Stimulated activated CD8-positive, alpha-beta memory T cell treated with anti-CD3 and anti-CD28 coated beads, Interleukin-15, amount 100 ng/mL, for 48 hours (primary cell): ENCODE measurements at places on chromosomes 6 and 20.
A peak's percentile ranks its signal among the peaks of the same experiment; 100 is the strongest.

DNA sequence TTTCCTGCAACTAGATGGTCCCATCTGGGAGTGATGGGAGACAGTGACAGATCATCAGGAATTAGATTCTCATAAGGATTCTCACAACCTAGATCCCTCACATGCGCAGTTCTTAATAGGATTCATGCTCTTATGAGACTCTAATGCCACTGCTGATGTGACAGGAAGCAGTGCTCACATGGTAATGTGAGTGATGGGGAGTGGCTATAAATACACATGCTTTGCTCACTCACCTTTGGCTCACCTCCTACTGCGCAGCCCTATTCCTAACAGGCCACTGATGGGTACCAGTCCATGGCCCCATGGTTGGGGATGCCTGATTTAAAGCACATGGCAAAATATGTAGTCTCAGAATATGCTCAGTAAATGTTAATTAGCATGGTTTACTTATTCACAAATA is 80.6 kb upstream of the MBOAT1 start:
- no peak for DNase-seq

GRCh38 chr20:57513199-57513598 is 11.7 kb downstream of the CTCFL start:
- DNase-seq = no peak

GRCh38 chr6:96470296-96470695 is 51.3 kb upstream of the UFL1 start:
- no peak for DNase-seq

DNA sequence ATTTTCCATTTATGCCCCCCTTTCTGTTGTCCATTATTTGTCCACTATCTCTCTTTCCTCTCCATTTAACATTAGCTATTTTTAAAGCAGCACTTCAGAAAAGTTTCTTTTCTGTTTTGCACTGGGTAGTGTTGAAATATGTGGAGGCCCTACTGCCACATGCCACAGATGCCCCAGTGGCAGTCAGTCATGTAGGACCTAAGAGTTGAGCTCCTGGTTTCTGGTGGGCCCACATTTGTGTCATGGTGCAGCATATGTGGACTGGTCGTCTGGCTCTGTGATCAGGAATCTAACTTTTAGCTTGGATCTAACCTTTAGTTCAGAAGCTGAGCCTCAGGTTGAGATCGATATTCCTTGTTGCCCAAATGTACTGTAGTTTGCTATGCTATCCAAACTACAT is 54.8 kb downstream of the HFE start:
- no peak for DNase-seq

DNA sequence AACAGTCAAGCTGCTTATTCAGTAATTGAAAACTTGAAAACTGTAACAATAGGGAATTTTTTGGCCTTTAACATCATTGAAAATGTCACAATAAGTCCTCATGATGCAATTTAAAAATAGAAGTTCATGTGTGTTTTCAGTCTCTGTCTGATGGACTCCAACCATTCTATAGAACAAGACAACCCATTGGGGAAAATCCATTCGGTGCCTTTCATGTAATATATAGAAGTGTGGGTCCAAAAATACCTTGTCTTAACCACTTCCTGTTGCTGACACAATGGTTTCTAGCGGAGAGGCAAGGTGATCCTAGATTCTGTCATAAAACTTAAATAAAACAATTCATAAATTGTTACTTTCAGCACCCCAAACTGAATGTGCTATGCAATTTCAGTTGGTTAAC is 1131.3 kb upstream of the MAP3K7 start:
- DNase-seq = no peak

DNA sequence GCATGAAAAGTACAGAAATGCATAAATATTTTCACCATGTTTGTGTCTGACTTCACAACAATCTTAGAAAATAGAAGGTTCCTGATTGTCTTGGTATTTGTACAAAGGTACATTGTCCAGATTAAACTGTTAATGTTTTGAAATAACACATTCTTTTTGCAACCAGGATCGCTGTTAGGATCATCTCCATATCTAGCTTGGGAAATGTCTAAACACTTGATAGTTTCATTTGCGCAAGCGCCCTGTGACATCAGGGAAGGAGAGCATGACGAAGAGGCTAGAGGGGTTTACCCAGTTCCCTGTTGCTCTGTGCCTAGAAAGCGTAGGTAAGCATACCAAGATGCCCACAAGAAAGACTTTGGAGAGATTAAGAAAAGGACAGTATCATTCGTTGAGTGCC is 19.4 kb downstream of the ALDH8A1 start:
- no peak for DNase-seq

GRCh38 chr6:114989279-114989964 is 646.6 kb upstream of the HS3ST5 start:
- peak; percentile 21 for DNase-seq

GRCh38 chr6:46862381-46862780 is 59.4 kb downstream of the ADGRF5 start:
- no peak for DNase-seq

DNA sequence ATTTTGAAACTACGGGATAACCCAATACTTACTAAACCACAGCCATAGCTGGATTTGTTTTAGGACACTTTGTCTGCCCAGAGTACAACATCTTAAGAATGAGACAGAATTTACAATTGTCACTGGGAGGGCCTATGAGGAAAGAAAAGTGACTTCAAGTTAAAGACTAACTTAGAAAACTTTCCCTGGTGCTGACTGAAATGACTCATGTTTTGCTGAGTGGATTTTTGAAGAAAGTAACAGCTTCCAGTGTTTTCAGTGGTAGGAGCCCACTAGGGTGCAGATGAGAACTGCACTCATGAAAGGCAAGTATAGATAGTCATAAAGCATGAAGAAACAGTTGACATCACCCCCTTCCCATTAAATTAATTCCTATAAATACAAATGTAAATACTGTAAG is 988.2 kb upstream of the MAP3K7 start:
- no peak for DNase-seq

DNA sequence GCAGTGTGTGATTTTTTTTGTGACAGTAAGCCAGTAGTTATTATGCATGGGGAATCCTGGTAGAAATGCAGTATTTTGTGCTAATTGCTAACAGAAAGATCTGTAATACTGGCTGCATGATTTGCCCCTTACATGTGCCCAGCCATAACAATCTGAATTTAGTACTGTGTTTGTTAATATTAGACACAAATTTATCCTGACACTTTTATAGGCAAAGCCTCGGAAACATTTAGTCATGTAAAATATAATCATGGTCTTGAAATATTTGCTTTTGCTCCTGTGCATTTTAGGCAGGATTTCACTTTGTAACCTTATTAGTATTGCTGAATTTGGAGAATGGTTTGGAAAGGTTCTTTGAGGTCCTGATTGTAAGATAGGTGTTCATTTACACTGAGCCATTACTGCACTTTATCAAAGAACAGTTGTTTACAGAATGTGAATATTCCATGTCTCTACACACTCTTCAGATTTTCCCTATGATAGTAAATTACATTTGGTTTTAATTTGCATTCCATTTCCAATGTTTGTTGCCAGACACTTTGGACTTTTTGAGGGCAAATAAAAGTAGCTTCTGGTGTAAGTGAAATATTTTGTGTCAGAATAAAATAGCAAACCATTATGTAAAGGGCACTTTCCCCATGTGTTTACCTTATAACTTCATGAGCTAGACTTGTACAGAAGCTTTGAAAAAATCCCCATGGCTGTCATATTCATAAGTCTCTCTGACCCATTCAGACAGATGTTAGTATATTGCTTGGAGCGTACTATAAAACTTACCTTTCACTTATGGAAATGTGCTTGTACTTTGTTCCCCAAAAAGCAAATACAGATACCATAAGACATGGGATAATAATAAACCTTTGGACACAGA is 349.9 kb downstream of the ARHGAP18 start:
- no peak for DNase-seq

DNA sequence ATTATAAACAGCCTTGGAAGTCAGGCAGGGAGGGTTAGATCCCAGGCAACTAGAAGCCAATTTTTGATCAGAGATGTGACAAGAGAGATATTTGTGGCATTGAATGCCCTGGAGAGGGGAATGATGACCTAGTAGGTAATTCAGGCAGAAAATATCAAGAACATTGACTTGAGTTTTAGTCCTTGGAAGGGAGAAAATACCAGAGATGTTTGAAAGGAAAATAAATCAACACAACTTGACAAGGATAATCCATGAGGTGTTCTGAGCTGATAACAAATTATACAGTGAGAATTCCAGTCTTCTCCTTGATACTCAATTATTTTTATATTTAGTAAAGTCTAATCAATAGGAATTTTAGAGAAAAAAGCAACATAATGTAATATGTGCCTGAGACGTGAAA is 10.6 kb upstream of the MARCKS start:
- DNase-seq = no peak

GRCh38 chr6:50939931-50940330 is 121.3 kb downstream of the TFAP2B start:
- DNase-seq = no peak

DNA sequence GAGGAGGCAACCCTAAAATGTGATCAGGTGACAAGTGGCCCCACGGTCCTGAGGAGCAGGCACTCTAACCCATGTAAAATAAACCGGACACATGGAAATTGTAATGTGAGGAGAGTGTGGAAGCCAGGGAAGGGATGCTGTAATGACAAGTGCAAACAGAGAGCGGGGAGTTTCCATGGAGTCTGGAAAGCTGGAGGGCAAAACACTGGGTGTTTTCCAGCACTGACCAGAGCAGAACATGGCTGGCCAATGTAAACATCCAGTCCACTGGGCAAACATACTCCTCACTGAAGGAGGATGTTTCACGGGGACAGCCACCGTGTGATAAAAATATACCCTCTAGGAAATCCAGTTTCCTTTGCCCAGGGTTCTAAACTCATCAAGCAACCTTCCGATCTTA is 219.0 kb upstream of the JARID2 start:
- no peak for DNase-seq

DNA sequence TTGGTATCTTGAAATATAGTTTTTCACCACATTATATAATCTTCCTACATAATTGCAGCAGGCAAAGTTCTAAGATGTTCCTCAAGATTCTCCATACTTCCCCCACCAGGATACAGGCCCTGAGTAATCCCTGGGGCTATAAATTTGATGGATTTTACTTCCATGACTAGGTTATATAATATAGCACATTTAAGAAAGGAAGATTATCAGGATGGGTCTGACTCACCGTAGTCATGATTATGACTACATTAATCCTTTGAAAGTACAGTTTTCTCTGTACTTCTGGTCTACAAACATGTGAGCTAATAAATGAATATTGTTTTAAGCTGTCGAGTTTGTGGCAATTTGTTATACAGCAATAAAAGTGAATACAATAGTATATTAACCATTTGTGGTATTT is 122.5 kb downstream of the MACROD2 start:
- DNase-seq = no peak

GRCh38 chr6:45327956-45328522 is at the start of gene RUNX2:
Gene RUNX2 (plus strand): TSS chr6:45328330. CDS start chr6:45328727, 397 bp downstream.
- no peak for DNase-seq

GRCh38 chr6:119444642-119445557 is 95.3 kb upstream of the MAN1A1 start:
- no peak for DNase-seq

GRCh38 chr6:25173951-25174474 is 105.2 kb upstream of the CARMIL1 start:
- no peak for DNase-seq

- no peak for DNase-seq
These were observed 507.6 kb downstream of the HAO1 start for GRCh38 chr20:7432612-7433011.

- no peak for DNase-seq
These were observed 19.1 kb downstream of the GNAS start for GRCh38 chr20:58871533-58872102.
